Epithelial cell of proximal tubule (primary cell): ENCODE measurements at places on chromosomes 1 and 21.

DNA sequence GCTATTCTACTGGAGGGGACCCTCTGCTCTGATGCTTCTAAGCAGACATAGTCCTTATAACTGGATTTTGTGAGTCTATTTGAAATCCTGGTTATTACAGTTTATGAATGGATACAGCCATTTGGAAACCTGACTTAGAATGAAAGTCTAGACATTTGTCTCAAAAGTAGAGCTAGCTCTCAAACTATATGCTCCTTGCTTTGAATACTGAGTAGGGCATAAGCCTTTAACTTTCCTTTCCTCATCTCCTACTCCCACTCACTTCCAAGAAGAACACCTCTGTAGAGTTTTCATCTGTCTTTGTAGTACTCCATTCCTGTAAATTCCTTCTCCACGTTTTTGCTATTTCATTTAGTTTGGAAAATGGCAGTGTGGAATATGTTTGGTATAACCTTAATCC is 9.0 kb upstream of the ARID1A start:
- no peak for DNase-seq

DNA sequence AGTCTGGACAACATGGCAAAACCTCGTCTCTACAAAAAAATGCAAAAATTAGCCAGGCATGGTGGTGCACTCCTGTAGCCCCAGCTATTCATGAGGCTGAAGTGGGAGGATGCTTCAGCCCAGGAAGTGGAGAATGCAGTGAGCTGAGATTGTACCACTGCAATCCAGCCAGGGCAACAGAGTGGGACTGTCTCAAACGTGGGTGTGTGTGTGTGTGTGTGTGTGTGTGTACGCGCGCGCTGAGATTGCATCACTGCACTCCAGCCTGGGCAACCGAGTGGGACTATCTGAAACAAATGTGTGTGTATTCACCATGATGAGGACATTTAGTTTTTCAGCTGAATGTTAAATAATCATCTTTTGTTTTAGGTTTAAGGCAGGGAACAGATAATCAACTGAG is 21.1 kb downstream of the USP1 start:
- no peak for DNase-seq

DNA sequence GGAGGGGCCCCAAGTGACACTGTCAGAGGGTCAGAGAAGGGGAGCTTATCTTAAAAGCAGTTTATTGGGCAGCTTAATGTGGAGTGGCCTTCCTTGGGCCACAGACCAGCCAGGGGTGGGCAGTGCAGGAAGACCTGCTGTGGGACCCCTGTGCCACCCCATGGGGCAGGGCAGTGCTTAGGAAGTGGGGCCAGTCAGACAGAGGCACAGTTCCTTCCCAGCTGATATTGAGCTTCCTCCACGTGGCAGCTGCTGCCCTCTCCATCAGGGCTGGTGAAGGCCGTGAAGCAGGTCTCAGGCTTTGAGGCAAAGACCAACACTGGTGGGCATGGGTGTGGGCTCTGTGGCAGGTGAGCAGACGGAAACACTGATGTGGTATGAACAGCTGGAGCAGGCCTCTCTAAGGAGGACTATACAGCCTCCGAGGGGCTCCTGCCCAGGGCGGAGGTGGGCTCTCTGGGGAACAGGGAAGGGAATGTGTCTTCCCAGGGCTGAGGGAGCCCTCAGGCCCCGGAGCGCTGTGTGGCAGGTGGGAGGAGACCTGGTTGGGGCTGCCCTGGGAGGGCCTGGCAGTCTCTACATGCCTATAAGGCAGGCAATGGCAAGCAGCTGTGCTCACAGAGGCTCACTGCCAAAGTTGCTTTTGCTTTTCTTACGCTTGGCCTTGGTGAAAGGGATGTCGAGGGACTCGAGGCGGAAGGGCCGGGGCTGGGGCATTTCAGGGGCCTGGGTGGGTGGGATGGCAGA is 3.0 kb upstream of the DDOST start:
- DNase-seq: no peak

DNA sequence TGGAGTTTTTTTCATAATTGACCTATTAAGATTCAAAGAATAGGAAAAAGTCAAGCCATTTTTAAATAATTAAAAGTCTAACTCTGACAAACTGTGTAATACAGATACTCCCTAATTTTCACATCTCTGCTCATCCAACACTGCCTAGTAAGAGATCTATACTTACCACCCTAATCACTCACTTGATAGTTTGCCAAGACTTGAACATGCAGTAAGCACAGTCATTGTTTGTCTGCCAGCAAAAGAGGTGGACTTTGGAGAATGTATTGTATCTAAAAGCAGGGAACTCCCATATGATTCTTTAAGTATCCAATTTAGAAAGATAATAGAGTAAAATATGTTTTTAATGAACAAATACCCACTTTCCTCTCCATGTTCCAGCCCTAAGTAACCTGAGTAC is 15.5 kb downstream of the TMEM59 start:
- no peak for DNase-seq

DNA sequence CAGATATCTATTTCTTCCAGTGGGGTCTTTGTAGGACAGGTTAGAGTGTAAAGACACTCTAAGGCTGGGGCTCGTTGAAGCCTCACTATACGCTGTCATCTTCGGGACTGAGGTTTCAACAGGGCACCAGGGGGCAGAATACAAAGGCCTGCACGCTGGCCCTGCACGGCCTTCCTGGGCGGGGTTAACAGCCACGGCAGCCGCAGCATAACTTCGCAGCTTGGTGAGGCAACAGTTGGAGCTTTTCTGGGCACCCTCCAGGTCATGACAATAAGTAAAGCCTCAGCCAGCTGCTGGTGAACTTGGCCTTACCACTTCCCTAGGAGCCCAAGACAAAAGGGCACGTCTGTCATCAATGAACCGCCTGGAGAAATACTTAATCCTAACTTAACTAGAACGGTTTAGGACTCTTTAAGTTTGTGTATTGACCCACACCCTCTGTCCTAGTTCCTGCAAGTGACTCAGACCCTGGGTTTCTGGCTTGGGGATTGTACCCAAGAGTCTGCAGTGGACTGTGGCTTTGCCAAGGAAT is 2.3 kb upstream of the RUNX1 start:
- no peak for DNase-seq

DNA sequence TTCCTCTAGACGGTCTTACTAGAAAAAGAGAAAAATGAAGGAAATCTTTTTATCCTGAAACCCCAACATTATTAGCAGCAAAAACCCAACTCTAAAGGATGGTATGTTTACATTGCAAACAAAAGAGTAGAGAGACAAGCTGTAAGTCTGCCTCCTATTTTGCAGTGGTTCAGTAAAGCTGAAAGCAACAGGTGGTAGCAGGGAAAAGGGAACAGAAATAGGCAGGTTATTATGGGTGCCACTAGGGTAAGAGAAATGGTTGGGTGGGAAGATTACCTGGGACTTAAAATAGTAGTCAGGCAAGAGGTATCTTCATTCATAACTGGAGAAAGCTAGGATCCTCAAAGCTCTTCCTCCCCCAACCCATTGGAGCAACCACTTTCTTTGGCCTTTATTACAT is 13.7 kb downstream of the CLSPN start:
- DNase-seq: no peak

DNA sequence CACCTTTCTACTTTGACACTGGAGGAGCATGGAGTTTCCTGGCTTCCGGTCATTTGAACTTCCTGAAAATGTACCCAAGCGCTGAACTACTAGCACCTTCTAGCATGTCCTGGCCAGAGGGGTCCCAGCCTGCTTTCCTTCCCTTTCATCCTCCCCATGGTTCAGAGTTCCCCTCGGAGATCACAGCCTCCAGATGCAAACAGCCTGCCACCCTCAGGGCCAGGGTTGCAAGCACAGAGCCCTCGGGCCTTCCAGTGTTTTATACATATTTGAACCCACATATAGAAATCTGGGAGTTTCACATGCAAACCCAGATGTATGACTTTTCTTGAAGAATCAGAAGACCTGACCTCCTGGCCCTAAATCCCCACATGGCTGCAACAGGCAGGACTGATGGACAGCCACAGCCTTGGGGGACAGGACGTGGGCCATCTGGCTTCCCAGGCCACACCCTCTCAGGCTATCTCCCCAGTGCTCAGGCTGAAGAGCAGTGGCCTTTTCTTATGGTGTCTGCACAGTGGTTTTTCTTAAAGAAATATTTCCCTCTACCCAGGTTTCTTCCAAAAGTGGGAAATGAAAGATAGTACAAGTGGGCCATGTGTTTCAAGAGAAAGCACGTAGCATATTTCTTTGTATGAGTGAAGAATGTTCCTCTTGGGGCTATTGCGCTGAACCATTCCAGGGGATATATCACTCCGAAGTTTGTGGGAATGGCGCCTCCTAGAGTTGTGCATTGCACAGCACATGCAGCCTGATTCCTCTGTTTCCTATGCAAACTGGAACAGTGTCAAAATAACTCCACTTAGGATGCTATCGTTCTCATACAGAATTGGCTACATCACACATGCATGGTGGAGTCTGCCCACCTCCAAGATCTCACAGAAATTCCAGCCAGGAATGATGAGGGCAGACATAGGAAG is 232.0 kb upstream of the VAMP3 start:
- DNase-seq: no peak

DNA sequence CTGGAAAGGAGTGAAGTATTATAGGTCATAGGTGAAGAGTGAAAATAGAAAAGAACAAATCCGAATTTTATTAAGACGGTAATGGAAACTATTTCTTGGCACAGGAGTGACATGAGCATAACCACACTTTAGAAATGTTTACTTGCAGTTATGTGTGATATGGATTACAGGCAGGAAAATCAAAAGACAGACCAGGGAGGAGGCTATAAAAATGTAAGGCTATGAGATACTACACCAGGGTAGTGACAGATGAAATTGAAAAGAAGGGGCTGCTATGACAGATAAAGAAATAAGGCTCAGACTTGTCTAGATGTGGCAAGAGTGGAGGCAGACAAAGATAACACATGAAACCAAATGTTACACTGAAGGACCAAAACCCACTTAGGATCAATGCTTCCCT is 31.7 kb downstream of the GPATCH2 start:
- no peak for DNase-seq

DNA sequence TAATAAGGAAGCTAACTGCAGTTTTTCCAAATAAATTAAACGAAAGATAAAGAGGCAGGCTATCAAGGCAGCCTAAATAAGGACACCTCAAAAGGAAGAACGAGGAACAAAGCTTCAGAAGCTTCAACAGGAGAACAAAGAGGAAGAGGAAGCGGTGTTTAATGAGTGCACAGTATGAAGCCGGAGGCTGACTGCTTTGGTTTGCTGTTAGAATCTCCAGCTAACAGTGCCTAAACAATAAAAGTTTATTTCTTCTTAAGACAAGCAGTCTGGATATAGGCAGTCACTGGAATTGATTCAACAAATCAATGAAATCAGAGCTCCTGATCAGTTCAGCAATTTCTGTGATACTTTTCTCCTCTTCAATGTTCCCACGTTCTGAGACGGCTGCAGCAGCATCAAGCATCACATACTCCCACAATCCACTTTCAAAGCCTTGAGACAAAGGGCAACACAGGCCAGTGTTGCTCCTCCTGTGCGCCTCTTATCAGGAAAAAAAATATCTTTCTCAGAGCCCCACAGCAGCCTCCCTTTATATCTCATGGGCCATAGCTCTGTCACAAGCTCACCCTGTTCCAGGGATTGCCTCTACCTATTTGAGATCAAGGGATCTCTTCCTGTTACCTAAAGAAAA is 365.6 kb upstream of the ST6GALNAC5 start:
- DNase-seq: no peak

DNA sequence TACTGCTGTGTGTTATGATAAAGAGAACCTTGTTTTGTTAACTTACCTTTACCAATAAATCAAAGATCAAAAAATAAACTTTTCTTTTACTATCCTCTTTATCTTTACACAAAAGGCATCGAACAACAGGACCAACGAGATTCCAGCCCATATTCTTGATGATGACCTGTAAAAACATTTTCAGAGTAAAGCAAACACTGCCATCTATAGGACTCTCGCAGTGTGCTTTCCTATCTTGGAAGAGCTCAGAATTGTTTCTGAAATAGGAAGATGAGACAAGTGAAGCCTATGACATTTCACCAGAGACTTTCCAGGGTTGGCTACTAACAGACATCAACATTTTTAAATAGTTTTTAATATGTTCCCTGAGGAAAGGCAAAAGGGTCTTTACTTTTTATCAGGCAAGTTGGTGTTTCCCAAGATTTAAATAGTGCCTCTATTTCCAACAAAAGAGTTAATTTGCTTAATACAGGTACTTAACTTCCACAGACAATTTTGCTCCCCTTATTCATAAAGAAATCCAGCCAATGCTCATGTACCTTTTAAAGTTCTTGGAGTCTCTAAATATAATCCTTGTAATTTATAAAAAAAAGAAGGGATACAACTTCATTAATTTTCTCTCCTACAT is 7.3 kb downstream of the GLMN start:
- no peak for DNase-seq

DNA sequence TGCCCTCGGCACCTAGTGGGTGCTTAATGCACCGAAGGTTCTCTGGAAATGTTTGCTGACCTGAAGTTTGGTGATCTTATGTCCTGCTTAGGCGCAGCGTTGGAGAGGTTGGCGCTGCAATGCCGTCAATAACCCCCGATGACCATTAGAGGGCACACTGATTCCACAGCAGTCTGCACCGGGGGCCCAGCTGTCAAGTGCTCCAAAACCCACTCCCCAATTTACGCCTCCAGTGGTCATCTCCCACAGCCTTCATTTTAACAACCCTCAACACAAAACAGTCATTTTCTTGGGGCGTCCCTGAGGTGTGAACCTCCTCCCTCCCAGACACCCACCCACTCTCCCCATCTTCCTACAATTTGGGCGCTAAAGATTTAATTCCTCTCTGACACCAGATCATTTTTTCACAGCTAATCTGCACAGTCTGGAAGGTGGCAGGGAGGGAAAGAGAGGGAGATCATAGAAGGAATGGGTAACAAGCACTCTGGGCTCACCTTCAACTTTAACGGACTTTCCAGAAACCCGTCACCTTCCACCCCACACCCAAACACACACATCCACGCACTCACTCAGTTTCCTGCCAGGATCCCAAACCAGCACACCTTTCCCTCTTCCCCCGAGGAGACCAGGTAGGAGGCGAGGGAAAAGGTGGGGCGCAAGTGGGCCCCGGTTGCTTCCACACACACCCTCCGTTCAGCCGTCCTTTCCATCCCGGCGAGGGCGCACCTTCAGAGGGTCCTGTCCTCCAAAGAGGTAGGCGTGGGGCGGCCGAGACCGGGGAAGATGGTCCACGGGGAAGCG is 570 bp upstream of the NPR1 start:
- DNase-seq: no peak

DNA sequence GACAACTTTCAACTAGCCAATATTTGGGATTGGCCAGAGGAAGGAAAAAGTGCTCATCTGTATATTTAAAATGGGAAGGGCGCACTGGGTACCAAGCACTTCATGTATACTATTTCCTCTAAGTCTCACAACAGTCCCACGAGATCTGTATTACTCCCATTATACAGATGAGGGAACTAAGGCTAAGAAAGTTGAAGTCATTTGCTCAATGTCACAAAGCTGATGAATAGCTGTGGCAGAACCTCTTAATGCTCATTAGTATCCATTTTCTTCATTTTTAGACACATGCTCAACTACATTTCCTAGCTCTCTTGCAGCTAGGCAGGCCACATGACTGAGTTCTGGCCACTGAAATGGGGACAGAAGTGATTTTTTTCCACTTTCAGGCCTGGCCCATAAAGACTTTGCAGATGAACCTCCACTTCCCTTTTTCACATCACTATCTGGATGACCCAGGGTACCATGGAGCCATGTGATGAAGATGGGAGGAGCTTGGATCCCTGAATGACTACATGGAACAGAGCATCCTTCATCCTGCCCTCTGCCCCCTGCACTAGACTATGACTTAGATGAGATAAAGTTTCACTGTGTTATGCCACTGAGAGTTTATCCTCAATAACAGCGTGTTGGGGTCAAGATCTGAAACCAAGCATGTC is 31.8 kb downstream of the ATF3 start:
- no peak for DNase-seq

GRCh38 chr1:118488787-118489186 is 303.8 kb upstream of the SPAG17 start:
- DNase-seq: no peak
